ENCODE measurements at places on chromosomes 2 and 18.

DNA sequence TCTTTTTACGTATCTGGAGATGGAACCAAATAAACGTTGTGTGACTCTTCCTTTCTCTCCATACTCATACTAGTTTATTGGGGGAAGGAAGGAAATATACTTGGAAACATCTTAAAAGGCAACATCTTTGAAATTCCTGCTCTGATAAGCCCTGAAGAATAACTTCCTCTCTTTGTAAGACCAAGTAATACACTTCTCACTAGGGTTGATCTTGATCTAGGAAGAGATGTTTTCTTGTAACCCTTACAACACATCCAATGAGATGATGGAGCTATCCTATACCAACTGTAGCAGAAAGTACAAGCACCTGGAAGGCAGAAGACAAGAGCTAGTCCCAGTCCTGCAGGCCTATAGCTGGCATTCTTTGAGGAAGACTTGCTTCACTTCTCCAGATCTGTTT lies 2.0 kb downstream of the ANKRD44 start:
- DNase-seq = no peak

DNA sequence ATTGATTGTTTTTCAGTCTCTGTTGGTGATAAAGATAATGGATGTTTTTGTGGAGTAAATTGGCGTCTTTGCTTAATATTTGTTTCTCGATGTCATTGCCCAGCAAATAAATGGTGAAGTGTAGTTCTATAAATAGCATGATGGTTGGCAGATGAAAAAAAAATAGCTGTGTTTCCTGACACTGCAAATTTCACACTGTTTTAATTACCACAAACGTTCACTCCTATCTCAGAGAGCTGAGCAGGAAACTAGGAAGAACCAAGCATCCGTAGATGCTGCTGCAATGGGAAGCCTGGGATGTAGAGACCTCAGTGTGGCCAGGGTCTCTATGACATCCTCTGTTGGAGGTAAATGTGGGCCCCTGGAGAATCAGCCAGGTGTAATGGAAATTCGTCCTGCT lies 183.2 kb downstream of the CYRIA start:
- DNase-seq = no peak

DNA sequence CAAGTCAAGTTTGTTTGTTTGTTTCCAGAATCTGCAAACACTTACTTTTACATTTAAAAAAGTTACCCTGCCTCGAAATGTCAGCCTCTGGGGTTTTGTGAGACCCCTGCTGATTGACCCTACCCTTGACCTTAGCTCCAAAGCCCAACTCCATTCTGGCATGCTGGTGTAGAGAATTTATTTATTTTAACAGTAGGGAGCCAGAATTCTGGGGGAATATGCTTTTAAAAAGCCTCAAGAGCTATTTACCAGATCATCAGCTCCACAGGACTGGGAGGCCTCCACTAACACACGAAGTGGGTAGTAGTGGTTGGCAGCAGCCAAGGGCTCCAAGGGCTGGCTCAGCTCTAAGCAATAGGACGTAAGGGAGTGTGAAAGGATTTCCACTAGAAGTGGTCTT lies 23.2 kb upstream of the GREB1L start:
- no peak for DNase-seq

DNA sequence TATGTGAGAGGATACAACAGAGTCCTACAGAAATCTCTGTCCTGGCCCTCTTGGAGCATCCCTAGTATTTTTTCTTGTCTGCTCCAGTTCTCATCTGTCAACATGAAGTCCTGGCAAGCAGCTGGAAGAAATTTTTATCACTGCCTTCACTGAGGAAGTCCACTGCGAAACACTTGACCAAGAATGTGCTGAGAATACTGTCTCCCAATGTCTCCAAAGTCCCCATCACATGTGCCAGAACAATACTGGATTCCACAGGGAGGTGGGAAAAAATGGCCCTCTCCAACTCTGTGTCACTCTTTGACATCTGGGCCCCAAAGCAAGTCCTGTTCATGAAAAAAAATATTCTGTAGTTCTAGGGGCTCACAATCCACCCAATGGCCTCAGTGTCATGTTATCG lies 32.8 kb upstream of the PGAP1 start:
- DNase-seq = no peak

GRCh38 chr18:8865934-8866333 lies 160.6 kb downstream of the MTCL1 start:
- DNase-seq = no peak

DNA sequence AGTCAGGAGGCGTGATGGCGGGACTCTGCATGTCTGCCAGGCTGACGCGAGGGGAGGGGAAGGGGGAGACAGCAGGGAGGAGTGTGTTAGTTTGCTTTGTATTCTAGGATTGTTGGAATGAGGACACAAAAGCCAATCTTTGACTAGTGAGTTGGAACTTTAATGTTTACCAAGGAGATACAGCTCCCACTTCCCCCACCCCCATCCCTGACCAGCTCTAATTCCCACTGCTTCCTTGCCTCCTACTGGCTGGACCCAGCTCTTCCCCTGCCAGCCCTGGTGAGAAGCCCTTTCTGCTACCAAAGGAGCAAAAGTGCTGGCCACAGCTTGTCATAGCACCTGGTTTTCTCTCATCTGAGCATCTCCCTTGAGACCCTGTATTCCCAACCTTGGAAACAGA lies 84.5 kb downstream of the CELF4 start:
- DNase-seq = no peak

GRCh38 chr2:128285329-128285931 lies 33.2 kb downstream of the HS6ST1 start:
- no peak for DNase-seq

GRCh38 chr18:9732031-9732430 lies 23.9 kb downstream of the RAB31 start:
- no peak for DNase-seq

GRCh38 chr2:235722869-235723268 lies 229.0 kb downstream of the AGAP1 start:
- DNase-seq = no peak

- no peak for DNase-seq
Observed at GRCh38 chr2:79511320-79511951, 1.4 kb upstream of the CTNNA2 start.

- peak; percentile 48 for DNase-seq
Observed at GRCh38 chr2:68828887-68829708, 42.1 kb downstream of the BMP10 start.

- DNase-seq = peak; percentile 14
Observed at GRCh38 chr2:231604101-231604684, 11.5 kb downstream of the TEX44 start.

DNA sequence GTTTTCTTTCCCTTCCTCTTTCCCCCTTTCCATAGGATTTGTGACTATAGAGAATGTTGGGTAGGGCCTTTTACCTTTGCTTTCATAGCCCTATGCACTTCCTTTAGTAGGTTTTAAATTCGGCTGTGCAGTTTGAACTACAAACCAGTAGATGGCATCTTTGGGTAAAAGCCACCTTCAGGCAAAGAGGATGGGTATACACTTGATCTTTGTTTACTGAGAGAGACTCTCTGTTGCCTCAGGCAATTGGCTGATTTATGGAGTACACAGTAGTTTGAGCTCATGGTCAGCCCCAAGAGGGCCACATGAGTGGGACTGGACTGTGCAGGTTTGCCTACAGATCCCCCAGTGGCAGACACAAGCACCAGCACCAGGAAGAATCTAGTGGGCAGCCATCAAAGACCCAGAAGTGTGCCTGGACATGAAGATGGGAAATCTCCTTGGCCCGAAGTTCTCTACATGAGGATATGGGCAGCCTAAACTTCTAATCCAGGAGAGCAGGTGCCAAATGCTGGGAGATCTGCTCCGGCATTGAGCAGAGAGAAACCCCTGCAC lies 1304.3 kb upstream of the DDX18 start:
- no peak for DNase-seq

- no peak for DNase-seq
Observed at GRCh38 chr2:110807522-110807921, 75.1 kb downstream of the ACOXL start.

Data from stimulated activated naive CD4-positive, alpha-beta T cell (primary cell).